Fibroblast of pulmonary artery (primary cell): ENCODE measurements at places on chromosomes 4 and X.
A peak's percentile ranks its signal among the peaks of the same experiment; 100 is the strongest.

GRCh38 chr4:151527699-151528098, 118.7 kb downstream of the FHIP1A start:
- DNase-seq: no peak

GRCh38 chr4:128946916-128947315, 137.4 kb downstream of the JADE1 start:
- DNase-seq: no peak

- DNase-seq: peak; percentile 74
These were observed 19.1 kb downstream of the SH3BP2 start for GRCh38 chr4:2811830-2812611.

DNA sequence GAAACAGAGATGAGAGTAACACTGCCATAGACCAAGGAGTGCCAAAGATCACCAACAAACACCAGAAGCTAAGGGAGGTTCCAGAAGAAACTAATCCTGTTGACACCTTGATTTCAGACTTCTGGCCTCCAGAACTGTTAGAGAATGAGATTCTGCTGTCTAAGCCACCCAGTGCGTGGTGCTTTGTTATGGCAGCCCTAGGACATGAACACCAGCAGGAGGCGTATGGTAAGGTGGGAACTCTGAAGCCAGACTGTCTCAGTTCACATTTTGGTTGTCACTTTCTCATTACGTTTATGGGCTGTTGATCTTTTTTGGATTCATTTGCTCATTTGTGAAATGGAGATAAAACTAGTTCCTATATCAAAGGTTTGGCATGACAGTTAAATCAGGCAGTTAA, 142.9 kb downstream of the DCHS2 start:
- DNase-seq: no peak

GRCh38 chrX:74248889-74249288, 55.1 kb upstream of the ZCCHC13 start:
- peak; percentile 42 for DNase-seq

- DNase-seq: no peak
These were observed 83.4 kb upstream of the BMP2K start for GRCh38 chr4:78692822-78693170.

DNA sequence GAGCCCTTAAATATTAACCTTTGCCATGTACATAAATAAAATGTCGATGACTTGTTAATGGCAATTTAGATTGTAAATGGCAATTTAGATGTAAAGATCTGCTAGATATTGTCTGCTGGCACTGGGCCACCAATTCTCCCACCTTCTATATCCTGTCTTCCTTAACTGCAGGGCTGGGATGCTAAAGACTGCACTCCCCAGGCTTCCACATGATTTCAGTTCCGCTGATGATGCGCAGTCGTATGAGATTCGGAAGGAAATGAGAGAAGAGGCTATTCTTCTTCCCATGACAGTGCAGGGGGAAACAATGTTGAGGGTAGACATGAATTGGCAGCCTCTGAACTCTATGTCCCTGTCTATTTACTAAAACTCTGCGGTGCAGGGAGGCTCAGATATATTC, 55.7 kb downstream of the PITX2 start:
- no peak for DNase-seq

GRCh38 chrX:86102341-86102740, 45.9 kb upstream of the DACH2 start:
- DNase-seq: no peak

DNA sequence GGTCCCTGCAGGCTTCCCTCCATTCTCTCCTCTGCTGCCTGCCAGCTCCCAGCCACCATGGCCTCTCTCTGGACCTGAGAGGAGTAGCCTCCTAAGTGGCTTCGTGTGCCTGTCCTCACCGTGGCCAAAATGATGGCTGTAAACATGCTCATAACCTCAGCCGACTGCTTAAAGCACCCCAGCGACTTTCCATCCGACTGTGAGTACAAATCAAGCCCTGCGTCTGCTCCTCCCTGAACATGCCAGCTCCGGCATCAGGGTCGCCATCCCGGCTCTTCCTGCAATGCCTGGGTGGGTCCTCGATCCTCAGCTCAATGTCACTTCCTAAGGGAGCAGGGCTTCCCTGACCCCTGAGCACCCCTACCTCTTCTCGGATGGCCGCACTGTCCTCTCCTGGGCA, 3.3 kb upstream of the SORCS2 start:
- DNase-seq: no peak

DNA sequence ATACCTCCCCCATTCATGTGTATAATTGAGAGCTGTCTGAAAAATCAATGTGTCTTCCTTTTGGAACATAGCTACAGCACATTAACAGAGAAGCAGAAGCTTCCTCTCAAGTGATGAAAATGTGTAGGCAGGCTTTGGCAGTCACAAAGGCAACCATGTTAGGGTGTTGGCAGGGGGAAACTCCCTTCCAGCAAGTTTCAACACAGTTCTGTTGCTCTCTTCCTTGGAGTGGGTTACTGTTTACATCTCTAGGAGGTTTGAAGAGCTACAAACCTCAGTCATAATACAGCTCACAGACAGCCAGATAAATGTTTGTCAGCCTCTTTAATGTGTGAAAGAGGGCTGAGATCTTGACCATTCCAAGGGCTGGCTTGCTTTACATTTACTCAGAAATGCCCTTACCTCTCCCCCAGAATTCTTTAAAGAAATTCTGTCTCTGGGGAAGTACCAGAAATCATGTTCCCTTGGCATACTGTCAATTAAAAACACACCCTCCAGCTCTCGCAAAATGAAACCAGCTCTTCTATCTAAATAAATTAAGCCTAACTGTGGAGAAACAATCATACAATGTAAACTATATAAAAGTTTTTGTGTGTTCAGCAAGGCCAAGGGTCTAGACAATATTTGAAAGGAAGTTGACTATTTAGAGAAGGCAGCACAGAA, 18.9 kb downstream of the ZBTB33 start:
- DNase-seq: peak; percentile 13

GRCh38 chr4:158322109-158322508, 111.8 kb downstream of the TMEM144 start:
- no peak for DNase-seq

DNA sequence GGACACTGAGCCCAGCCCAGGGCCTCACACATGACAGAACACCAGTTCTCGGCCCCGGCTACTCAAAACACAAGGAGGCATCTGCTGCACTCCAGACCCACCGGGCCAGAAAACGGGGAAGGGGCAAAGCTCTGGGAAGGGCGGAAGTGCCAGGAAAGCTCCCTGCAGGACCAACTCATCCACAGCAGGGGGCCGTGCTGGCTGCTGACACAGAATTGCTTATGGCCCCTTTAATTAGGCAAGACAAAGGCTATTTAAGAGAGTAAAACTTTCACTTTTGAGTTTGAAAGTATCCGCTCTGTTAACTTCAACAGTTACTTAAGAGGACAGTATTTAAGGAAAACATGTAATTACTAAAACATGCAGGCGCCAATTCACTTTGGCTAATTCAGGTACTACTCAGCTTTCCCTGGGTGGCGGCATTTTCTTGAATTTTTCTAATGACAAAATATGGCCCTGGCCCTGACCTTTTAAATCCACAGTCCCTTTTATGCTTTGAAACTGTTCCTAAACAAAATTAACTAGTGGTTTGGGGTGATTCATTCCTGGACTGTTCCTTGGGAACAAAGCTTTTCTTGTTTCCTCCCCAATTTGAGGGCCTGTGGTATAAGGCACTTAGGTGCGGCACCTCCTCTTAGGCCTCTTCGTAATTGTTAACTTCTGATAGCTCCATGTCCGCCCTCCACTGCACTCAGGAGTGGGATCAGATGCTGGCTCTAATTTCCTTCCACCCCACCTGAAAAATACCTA, 40.4 kb downstream of the NSG1 start:
- no peak for DNase-seq

- DNase-seq: peak; percentile 21
These were observed at the start of gene STS for GRCh38 chrX:7147413-7147977. Gene STS (plus strand): TSS chrX:7147712. CDS start chrX:7253200, 105,488 bp downstream.

- DNase-seq: no peak
These were observed 20.6 kb downstream of the FBXO8 start for GRCh38 chr4:174262624-174263444.

GRCh38 chr4:186688150-186688943, 35.3 kb downstream of the FAT1 start:
- no peak for DNase-seq

- no peak for DNase-seq
These were observed 30.2 kb downstream of the NEK1 start for GRCh38 chr4:169582203-169582602.

- no peak for DNase-seq
These were observed 6.9 kb downstream of the FABP2 start for GRCh38 chr4:119315036-119315435.

DNA sequence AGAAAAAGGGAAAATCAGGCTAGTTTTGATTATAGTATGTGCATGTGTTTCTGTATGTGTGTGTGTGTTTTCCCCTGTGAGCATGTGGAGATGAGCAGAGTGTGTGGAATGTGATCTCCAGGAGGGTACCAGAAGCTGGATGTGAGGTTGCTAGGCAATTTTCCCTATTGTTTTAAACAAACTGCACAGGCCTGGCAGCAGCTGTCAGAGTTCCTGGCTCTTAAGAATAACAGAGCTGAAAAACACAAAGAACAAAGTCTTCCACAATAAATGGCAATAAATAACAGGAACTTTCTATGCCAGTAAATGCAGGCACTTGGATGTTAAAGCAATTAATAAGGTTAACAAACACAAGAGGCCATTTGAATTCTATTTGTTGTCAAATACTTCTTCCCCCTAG, 344.6 kb upstream of the CTSO start:
- peak; percentile 89 for DNase-seq

GRCh38 chrX:1162119-1162916, 50.1 kb downstream of the CRLF2 start:
- no peak for DNase-seq

DNA sequence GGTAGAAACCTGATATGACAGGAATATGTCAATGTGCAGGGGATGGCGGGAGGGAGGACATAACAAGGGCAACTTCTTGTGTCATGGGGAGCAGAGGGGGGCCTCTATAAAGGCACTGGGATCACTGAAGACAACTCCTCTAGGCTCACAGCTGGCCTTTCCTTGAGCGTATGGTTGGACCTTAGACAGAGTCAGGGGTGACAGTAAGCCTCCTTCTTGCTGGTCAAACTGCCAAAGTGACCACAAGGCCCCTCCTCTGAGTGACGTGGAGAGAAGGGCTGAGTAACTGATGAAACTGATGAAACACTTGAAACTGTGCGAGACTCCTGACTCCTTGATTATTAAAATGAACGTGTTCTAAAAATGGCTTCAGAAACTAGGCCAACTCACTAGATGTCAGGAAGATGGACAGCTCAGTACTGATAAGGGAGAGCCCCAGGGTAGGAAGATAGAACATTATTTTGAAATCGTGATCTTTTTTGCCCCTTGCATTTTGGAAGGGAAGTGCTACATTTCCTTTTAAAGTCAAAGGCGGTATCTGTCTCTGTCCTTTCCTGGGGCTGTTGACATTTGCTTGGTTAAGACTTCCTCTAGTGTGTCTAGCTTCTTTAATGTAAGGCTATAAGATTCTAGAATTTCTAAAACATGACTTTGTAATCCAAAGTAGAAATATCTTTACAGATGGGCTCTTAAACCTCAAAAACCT, 1.6 kb downstream of the RAB33A start:
- DNase-seq: peak; percentile 80

GRCh38 chrX:119784747-119785446, 6.5 kb downstream of the RPL39 start:
- DNase-seq: peak; percentile 44

- peak; percentile 67 for DNase-seq
These were observed 48.8 kb upstream of the AFAP1 start for GRCh38 chr4:7988437-7988836.

DNA sequence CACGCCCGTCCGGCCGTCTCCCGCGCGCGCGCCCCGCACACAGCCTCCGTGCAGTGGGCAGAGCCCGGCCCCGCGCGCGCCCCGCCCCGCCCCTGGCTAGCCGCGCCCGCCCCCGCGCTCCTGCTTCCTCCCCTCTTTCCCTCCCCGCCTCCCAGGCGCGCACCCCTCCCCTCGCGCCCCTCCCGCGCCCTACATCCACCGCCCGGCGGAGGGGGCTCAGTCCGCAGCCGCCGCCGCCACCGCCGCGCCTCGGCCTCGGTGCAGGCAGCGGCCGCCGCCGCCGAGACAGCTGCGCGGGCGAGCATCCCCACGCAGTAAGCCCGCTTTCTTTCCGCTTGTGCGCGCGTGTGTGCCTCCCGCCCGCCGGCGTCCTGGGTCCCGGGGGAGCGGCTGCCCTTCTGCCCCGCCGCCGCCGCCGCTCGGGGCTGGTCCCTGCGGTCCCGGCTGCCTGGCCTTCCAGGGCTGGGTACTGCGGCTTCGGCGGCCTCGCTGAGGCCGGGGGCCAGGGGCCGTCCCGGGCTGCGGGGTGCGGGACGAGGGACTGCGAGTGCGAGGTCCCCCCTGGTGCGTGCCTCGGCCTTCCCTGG, at the start of gene FHL1:
FHL1 (plus strand) TSS at position 219 of the 587 bp plus-strand sequence.
- peak; percentile 21 for DNase-seq

DNA sequence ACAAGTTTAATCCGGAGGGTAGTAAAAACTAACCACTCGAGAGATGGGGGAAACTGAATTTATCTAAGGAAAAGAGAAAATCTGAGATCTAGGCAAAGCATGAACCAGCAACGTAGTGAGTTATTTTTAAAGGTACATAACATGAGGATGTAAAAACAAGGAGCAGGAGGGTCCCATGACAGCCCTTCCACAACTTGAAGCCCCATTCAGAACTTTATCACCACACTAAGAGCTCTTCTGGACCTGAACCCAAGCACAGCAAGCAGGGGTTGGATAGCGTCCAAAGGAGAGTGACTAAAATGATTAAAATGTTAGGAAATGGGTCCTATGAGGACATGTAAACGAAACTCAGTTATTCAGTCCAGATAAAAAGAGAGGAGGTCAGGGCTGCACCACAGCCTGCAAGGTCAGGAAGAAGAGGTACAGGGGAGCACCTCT, 16.2 kb downstream of the SH3RF1 start:
- DNase-seq: peak; percentile 90

- DNase-seq: no peak
These were observed 183.7 kb downstream of the TENM3 start for GRCh38 chr4:182426901-182427300.

GRCh38 chr4:48341776-48342605, 662 bp downstream of the SLAIN2 start:
- peak; percentile 27 for DNase-seq

DNA sequence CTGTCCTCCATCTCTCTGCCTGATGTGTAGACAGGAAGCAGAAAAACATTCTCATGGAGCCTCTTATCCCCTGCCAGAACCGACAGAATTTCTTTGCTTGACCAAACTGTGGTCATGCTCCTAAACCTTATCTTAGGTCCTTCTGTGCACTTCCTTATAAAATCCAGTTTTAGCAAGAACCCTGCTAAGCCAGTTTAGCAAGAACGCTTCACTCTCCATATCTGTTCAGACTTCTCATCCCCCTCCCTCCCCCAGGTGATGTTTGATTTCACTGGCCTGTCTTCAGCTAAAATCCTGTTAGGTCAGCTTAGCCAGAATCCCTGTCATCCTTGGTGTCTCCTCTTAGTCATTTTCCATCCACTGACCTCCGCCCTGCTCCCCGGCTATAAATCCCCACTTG, 1130.9 kb upstream of the PRKX start:
- DNase-seq: no peak

- DNase-seq: no peak
These were observed 35.4 kb upstream of the CENPU start for GRCh38 chr4:184769141-184769765.

DNA sequence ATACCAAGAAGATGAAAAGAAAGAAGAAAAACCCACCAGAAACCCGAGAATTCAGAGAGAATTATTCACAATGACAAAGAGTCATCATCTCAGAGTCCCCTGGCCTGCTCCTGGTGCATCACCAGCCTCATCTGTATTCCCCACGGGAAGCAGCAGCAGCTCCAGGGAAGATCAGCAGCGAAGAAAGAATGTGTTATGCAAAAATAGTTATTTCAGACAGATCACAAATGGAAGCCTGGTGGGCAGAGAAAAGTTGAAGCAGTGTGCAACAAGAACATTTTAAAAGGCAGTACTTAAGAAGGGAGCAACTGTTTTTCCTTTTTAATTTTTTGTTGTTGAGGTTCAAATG, 189.2 kb downstream of the PPP3CA start:
- DNase-seq: no peak
